ENCODE measurements at places on chromosomes 4 and X.

DNA sequence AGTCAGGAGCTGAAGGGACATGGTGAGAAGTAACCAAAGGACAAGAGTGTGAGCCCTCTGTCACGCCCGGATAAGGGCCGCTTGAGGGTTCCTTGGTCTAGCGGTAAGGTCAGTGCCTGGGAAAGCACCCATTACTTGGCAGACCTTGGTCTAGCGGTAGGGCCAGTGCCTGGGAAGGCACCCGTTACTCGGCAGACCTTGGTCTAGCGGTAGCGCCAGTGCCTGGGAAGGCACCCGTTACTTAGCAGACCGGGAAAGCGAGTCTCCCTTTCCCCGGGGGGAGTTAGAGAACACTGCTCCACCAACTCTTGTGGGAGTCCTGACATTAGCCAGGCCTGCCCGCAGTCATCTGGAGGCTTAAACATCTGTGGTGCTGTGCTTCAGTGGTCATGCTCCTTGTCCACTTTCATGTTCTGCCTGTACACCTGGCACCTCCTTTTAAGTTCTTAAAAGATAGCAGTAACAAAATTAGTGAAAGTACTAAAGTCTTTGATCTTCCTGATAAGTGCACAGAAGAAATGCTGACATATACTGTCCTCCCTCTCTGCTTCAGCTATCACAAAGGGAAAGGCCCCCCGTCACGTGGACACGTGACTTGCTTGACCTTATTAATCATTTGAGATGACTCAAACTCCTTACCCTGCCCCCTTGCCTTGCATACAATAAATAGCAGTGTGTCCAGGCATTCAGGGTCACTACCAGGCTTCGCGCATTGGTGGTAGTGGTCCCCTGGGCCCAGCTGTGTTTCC lies 9.3 kb upstream of the SEC24B start:
- no peak for DNase-seq

DNA sequence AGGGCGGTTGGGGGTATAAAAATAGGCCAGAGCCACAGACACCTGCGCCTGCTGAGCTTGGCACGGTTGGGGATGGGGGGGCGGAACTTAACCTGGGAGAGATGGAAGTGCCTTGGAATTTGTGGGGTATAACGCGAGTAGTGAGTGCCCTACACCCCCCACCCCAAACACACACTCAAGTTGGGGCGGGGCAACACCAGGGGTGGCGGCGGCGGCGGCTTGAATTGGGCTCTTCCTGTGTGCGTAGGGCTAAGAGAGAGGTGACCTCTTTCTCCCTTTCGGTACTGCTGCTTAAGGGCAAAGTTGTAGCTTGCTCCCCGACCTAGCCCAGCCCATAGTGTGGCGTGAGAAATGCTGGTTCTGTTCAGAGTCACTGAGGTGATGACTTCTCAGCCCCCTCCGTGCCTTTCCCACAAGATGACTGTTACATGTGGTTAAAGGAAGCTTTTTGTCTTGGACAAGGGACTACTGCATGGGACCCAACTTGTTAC lies 839 bp downstream of the STK26 start:
- peak; percentile 49 for DNase-seq

DNA sequence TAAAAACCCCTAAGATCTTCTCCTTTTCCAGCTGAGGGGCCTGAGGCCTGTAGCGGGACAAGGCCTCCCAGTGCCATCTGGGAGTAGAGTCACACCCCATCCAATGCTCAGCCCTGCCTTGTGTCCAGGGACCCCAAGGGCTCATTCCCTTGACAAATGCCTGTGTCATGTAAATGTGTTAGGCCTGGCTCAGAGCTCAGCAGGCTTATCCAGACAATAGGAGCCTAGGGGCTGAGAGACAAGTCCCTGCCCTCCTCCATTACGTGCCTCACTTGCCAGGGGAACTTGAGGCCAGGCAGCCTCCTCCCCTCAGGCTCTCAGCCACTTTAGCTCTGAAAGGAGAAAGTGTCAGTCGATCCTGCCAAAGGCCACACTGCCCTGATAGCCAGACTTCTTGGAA lies 166.8 kb upstream of the MAMLD1 start:
- DNase-seq, result peak; percentile 75

GRCh38 chrX:54695816-54696487 lies 102.1 kb downstream of the ITIH6 start:
- no peak for DNase-seq

- DNase-seq, result peak; percentile 4
These were observed 75.2 kb upstream of the PRKX start for GRCh38 chrX:3788494-3789233.

GRCh38 chr4:83025563-83025962 lies 9.4 kb upstream of the COPS4 start:
- no peak for DNase-seq
